Activated T-helper 1 cell treated with Interleukin-2 at 50 U/mL for 16 hours (primary cell): ENCODE measurements at places on chromosomes 6 and 20.

GRCh38 chr20:14717134-14717999 lies 380.0 kb upstream of the FLRT3 start:
- DNase-seq, result no peak

GRCh38 chr6:165692106-165692653 lies 29.1 kb upstream of the PDE10A start:
- DNase-seq, result no peak

DNA sequence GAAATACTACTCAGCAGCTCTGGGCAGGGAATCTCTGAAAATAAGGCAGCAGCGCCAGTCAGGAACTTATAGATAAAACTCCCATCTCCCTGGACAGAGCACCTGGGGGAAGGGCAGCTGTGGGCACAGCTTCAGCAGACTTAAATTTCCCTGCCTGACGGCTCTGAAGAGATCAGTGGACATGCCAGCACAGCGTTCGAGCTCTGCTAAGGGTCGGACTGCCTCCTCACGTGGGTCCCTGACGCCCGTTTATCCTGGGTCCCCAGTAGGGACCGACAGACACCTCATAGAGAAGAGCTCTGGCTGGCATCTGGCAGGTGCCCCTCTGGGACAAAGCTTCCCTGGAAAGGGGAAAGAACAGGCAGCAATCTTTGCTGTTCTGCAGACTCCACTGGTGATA lies 59.0 kb downstream of the COL21A1 start:
- DNase-seq, result no peak

DNA sequence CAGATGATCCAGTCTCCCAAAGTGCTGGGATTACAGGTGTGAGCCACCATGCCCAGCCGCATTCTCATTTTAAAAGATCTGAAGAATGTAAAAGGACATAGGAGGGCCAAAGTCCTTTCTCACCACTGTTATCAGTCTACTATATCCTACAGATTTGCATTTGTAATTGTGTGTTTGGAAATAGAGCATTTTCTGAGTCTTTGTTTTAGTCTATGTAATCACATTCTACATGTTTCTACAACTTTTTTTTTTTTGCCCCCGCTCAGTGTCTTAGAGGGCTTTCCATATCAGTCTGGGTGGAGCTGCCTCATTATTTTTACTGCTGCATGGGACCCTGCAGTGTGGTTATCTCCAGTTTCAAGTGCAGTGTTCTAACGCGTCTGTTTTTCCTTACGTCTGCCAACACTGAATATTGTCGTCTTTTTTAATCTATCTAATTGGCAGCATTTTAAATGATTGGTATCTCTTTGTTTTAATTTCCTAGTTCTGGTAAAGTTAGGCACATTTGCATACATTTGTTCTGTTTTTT lies 7.8 kb downstream of the CUL9 start:
- no peak for DNase-seq

GRCh38 chr6:17932330-17932852 lies 55.0 kb downstream of the KIF13A start:
- no peak for DNase-seq

- DNase-seq, result no peak
Measured at GRCh38 chr6:64680446-64680845, 1026.6 kb downstream of the EYS start.

DNA sequence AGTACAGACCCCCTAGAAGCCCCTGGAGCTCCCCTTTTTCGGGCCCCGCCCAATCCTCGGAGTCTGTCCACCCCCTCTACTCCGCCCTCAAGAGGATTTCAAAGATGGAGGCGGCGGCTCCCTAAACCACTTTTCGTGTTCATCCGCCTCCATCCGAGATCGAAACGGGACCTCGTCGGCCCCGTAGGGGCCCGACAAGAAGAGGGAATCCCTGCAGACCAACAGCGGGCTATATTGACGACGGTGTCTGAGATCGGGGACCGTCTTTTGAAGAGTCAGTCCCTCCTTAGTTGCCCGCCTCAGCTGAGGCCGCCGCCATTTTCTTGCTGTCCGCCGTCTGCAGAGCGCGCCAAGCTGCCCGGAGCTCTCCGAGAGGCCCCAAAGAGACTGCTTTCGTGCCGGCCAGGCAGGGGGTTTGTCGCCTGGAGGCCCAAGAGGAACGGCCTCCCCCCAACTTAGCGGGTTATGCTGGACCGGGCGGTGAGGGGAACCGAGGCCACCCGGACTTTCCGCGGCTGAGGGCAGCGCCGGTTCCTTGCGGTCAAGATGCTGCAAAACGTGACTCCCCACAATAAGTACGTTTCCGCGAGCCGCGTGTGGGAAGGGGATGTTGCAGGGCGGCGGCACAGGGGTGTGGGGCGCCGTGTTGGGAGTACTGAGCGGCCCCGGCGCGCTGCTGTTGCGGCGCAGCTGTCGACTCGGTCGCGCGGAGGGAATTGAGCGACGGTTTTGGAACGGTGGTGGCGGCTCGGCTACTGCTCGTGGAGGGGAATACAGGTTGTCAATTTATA lies 4.2 kb downstream of the BRD2 start:
- peak; percentile 47 for DNase-seq
